Transverse colon (tissue), 4 donors: ENCODE measurements at places on chromosomes 5 and 9. TPM values are rescaled to one million over a fixed set of nuclear protein-coding genes. Genes with fewer than 3 reads are reported as not detected.

GRCh38 chr5:174380311-174380710 is 334.8 kb downstream of the NSG2 start:
- DNase-seq = no peak

The PCDHA9 gene
- 0.68 TPM for total RNA-seq

DNA sequence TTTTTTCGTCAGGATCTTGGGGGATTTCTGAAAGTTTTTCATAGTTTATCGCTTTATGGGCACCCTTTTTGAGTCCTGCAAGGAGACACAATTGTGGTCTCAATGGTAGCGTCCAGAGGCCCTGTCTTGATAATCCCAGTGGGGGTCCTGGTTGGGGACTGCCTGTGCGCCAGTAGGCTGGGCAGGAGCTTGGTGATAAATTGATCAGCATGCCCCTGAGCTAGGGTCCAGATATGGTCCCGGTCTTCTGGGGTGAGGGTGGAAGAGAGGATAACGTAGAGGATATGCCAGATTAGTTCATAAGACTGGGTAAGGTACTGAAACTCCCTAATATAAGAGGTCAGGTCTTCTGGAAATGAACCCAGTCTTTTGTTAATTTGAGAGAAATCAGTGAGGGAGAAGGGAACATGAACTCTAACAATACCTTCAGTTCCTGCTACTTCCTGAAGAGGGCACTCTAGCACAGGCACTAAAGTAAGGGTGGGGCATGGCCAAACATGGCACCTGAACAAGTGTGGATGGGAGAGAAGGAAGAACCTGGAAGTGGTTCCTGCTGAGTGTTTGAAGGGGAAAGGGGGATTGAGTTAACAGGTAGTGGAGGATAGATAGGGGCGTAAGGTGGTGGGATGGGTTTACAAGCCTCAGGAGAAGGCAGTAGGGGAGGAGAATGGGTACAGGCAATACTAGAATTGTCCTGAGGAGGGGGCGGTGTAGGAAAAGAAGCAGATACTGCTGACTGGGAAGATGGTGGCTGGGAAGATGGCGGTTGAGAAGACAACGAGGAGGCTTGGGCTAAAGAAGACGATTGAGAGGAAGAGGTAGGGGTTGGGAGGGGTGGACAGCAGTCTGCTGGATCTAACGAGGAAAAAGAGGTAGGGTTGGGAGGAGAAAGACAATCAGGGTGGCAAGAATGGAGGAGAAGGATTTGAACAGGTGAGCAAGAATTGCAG is 33.8 kb upstream of the ANXA2R start:
- peak; percentile 37 for DNase-seq

DNA sequence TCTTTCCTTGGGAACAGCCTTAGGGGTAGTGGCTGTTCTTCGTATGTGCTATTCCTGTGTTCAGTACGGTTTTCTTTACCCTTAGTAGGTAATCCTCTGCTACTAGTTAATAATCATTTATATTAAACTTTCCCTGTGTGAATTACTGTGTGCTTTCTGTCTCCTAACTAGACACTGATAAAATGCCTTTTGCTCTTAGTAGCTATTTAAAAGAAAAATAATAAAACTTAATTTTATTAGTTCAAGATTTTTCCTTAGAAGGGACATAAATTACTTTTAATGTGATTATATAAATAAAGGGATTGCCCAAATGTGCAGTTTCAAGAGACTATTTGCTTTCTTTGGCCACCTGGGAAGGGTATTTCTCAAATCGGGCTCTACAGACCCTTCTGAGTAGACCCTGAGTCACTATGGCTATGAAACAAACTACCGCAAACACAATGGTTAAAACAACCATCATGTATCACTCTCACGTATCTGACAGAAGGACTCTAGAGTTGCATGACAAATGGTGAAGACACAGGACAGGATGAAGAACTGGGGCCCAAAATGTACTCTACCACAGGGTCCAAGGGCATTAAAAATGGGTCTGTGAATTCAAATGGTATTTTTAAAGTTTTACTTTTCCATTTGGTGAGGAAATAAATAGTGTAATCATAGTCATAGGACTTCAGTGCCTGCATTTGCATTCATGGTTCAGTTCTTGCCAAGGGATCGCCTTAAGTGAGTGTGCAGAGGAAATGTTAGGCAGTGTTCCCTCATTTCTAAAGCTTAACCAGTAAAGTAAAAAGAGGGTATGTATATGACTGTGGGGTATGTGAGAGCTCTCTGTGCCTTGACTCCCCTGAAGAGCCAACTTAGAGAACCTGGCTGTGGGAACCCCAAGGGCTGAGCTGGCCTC is 97.0 kb downstream of the TSSK1B start:
- DNase-seq = no peak

The FIBCD1 gene
- 54.7 TPM for total RNA-seq

GRCh38 chr5:93723681-93724080 is 17.7 kb downstream of the POU5F2 start:
- no peak for DNase-seq

DNA sequence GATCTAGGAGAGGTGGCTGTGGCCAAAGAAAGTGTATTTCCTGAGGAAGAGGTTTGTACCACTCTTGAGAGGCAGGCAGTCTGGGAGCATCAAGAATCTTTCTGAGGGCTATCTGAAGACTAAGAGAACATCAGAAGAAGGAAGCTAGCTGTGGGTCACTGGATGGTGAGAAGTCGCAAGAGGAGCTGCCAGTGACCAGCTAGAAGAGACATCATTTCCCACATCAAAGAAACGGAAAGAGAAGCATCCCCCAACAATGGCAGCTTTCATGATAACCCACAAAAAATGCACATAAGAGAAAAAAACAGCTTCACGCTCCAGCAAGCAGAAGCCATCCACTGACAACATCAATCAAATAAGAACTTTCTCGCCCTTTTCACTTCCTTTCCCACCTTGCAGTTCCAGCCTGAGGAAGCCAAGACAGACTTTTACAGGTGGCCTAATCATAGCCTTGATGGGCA is 25.0 kb upstream of the CEP78 start:
- DNase-seq = no peak

DNA sequence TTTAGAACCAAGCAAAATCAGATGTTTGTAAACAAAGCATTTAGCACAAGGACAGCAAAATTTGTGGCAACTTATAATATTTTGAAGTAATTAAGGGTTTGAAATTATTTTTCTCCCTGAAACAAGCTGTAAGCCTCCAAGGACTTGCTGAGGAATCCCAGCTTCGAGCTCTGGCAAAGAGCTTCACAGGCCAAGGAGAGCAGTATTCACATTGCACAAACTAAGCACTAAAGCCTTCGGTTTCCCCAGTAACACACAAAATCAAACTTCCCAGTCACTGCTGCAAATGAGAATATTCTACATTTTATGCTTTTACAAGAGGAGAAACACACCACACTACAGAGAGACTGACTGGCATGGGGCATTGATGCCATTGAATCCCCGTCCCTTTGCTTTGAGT is 101.9 kb downstream of the WDR41 start:
- no peak for DNase-seq

The KIF24 gene
- 1.4 TPM for total RNA-seq

GRCh38 chr5:125258615-125259014 is 512.2 kb upstream of the ZNF608 start:
- DNase-seq = peak; percentile 23

- no peak for DNase-seq
Observed at GRCh38 chr5:78224358-78224757, 70.1 kb downstream of the AP3B1 start.

DNA sequence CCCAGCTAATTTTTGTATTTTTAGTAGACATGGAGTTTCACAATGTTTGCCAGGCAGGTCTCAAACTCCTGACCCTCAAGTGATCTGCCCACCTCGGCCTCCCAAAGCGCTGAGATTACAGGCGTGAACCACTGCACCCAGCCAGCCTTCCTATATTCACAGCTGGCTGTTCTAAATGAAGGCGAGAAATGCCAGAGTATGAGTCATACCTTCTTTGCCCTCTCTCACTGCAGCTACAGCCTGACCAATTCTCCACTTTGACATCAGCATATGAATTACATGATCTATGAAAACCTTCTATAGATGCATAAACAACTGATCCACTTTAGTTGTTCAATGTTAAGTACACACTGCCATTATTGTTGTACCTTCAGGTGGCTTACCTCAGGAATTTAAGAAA is 14.5 kb downstream of the APTX start:
- no peak for DNase-seq

The AGXT2 gene
- not detected for total RNA-seq

The EDIL3 gene
- total RNA-seq = 38.9 TPM

DNA sequence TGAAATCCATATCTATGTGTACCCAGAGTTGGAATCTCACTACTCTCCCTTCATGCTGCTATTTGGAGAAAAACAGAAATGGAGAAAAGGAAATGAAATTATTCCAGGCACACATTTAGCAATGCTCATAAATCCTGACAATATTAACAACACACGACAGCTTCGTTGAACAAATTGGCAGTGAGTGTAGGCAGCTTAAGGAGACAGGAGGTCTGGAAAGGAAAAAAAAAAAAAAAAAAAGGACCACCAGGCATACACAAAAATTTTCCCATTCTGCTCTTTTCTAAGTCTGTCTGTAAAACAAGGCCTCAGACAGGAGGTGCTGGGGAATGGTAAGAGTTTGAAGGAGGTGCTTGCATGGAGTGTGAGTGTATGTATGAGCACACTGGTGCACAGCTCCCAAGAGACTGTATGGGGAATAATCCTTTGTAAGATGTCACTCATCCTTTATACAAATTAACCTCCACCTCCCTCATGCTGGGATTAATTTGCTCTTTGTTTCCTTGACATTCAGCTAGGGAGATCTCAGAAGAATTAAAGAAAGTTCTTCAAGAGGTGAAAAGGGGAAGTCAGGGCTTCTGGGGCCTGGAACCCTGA is 78.9 kb downstream of the ASTN2 start:
- no peak for DNase-seq

The MYO10 gene
- total RNA-seq = 53.7 TPM

The MARCOL gene
- total RNA-seq = not detected

DNA sequence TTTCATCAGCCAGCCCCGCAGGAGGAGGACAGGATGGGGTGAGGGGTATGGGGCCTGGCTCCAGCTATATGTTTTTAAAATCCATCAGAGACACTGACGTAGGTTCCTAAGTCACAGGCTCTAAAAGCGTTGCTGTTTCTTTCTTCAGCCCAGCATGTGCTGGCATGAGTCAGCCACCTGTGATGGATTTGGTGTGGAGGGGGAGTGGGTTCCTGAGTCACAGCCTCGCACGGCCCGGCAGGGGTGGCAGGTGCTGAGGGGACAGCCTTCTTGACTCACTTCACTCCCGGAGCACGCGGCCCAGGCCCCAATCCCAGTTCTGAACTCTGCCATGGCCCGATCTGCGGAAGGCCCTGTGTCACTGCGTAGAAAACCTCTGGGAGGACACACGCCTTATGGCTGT is 38.8 kb upstream of the RPL26L1 start:
- no peak for DNase-seq

The IQGAP2 gene
- total RNA-seq = 119 TPM

DNA sequence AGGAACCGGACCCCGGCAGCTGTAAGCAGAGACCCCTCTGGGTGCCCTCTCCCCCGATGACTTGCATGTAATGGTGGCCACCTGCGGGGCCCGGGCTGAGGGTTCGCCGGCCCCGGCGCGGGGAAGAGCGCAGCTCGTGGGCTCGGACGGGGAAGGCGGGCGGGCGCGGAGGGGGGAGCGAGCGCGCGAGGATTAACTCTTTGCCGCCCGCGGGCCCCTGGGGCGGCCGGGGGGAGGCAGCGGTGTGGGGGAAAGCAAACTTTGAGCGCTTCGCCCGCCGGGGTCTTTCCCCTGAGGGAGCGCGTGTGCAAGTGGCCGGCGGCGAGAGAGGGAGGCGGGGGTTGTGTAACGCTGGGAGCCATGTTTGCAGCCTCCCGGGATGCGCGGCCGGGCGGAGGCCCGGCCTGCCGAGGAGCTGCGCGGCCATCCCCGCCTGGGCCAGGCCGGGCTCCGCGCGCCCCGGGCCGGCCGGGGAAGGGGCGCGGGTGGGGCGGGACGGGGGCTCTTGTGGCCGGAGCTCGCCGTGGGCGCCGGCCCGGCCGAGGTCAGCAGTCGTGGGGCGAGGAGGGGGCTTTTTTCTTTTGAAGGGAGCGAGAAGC is 547 bp downstream of the ANP32B start:
- DNase-seq = peak; percentile 68

DNA sequence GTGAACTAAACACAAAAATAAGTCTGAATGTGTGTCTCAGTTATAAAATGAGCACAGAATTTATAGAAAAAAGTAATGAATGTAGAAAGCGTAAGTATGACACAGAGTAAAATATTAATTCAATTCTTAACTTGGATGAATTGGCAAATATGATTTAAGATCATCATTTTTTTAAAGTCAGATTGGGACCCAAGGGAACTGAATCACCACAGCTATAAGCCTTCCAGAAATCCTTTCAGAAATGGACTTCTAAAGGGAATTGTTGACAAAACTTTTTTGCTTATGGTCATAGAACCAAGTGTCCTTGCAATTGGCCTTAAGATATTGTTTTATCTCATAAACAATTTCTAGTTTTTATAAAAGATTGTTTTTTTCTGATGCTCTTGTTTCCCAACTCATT is 495.1 kb upstream of the DAB2 start:
- DNase-seq = no peak

GRCh38 chr9:95131023-95131943 is 186.2 kb downstream of the FANCC start:
- peak; percentile 75 for DNase-seq

GRCh38 chr5:110209401-110209800 is 517.1 kb downstream of the TMEM232 start:
- DNase-seq = no peak

GRCh38 chr9:32171339-32171738 is 213.1 kb upstream of the ACO1 start:
- no peak for DNase-seq

- no peak for DNase-seq
Observed at GRCh38 chr5:149881069-149881622, 63.4 kb downstream of the PDE6A start.

DNA sequence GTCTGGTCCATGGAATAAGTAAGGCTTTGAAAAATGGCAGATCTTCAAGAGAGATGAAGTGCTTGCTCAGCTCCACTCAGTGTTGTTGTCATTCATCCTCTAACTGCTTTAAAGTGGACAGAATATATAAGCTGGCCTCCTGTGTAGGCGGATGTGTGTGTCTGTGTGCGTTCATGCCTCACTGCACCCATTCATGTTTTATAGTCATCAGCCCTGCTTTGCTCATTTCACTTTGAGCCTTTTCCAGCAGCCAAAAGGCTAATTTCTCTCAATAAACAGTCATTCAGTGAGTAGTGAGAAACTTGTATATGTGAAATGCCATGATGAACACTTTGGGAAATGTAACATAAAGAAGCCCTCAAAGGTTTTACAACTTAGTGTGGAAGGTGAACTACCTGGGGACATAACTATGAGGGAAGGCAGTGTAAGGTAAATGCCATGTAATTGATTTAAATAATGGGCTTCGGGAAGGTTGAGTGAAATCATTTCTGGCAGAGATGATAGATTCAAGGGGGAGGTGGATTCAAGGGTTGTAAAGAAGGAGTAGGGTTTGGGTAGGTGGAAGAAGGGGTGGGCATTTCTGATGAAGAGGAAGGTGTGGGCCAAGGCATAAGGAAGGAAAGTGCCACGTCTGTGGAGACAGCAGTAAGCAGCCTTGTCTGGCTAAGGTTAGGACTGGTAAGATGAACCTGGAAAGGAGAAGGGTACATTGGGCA is 15.7 kb downstream of the TTC23L start:
- no peak for DNase-seq

GRCh38 chr5:110707260-110707844 is 19.1 kb downstream of the TMEM232 start:
- no peak for DNase-seq

- no peak for DNase-seq
Observed at GRCh38 chr5:84292788-84293653, 91.7 kb downstream of the EDIL3 start.

The ENDOG gene
- total RNA-seq = 29.7 TPM
